Activated T-helper 1 cell treated with anti-CD3 and anti-CD28 coated beads, Interleukin-2, amount 50 U/mL, for 16 hours (primary cell): ENCODE measurements at places on chromosomes 11 and 22.

DNA sequence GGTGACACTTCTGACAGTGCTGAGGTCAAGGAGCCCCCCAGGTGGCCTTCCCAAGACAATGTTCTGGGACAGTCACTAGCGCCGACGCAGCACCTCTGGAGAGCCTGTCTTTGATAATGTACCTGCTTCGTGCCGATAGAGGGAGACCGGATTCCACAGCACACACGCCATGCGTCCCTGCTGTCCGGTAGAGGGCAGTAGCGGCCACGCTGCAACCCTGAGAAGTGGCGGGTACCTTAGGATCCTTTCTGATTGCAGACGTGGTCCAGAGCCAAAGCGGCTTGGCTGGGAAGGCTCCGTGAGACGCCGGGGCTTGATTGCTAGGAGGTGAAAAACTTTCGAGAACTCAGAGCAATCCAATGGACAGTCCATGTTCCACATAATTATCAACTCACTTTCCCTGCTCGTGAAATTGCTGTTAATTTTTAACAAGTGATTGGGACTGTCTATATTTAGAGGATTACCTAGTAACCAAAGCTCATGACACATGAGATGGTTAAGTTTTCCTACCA is 11.4 kb upstream of the BARX2 start:
- peak; percentile 53 for DNase-seq

DNA sequence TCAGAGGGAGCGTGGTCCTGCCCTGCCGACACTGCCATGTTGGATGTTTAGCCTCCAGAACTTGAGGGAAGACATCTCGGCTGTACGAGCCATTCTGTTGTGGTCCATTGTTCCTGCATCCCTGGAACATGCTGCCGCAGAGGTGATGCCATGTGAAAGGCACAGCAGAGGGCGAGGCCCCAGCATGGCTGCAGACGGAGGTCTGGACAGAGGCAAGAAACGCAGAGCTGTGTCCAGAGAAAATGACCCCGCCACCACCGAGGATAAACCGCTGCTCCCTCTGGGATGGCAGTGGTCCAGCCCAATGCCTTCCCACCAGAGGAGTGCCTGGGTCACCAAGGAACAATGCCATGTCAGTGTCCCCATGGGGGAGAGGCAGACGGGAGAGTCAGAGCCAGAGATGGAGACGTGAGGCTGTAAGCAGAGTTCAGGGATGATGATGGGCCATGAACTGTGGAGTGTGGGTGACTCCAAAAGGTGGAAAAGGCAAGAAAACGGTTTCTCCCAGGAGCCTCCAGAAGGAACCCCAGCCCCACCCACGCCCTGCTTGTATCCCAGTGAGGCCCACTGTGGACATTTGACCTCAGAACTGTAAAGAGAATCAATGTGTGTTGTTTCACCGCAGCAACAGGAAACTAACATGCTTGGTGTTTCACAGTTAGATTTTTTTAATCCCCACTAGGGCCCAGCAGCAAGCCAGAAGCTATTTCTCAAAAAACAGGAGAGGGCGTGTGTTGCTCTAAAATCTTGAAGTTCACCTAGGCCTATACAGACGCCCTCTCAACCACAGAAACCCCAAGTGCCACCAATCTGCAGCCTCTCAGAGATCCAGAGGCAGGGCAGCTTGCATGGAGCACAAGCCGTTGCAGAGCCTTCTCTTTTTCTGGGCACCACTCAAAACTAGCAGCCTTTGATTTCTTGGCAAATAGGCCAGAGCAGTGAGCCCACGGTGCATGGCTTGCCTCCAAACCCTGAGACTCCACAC is 1422.9 kb downstream of the TBC1D22A start:
- no peak for DNase-seq

- DNase-seq = no peak
Observed at GRCh38 chr11:98137437-98137836, 883.3 kb upstream of the CNTN5 start.

- peak; percentile 3 for DNase-seq
Observed at GRCh38 chr11:27183672-27184457, 143.2 kb downstream of the BBOX1 start.

GRCh38 chr11:66892911-66893310 is 36.0 kb downstream of the LRFN4 start:
- DNase-seq = no peak

GRCh38 chr22:20384171-20384570 is 9.8 kb upstream of the ZNF74 start:
- no peak for DNase-seq

GRCh38 chr11:116189408-116190170 is 583.2 kb downstream of the BUD13 start:
- DNase-seq = no peak

GRCh38 chr11:1050581-1051355 is 14.2 kb upstream of the MUC6 start:
- DNase-seq = peak; percentile 56

GRCh38 chr11:20110908-20111669 is 49.2 kb downstream of the DBX1 start:
- no peak for DNase-seq

- DNase-seq = no peak
Observed at GRCh38 chr11:111601636-111601978, 642 bp upstream of the SIK2 start.

DNA sequence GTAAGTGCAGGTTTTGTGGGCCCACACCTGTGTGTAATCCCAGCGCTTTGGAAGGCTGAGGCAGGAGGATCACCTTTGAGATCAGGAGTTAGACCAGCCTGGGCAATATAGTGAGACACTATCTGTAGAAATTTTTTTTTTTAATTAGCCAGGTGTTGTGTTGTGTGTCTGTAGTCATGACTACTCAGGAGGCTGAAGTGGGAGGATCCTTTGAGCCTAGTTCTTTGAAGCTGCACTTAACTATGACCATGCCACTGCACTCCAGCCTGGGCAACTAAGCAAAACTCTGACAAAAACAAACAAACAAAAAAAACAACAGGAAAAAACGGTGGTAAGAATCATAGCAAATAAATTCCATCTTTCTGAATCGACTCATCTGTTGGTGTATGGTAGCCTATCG is 268.6 kb upstream of the PDGFD start:
- no peak for DNase-seq

- no peak for DNase-seq
Observed at GRCh38 chr11:35107861-35108260, 31.1 kb upstream of the CD44 start.

GRCh38 chr11:79226126-79226525 is 214.7 kb downstream of the TENM4 start:
- DNase-seq = no peak

DNA sequence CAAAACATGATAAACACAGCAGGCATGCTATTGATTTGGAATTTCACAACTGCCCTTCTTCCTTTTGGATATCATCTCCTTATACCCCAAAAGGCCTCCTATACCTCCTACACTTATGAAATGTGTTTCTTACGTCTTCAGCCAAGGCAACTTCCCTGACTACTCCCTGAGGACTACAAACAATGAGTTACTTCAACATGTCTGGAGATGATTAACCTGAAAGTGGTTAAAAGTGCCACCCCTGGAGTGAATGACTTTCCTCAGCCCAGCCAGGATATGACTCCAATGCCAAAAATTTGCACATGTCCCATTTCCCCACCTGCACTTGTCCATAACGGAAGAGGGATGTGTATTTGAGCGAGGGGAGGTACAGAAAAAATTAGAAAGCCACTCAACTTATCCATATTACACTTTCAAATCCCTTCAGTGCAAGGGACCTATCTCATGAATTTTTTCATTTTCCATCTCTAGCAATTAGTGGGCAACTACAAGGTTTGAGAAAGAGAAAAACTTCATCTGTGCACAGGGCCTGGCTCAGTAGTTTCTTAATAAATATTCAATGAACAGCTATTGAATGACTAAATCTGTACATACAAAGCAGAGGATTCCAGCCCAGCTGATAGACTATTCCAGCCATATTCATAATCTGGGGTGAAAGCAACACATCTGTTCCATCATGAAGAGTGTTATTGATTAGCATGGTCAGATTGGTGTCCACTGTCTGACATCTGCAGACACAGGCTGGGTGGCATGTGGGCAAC is 36.8 kb downstream of the KIRREL3 start:
- no peak for DNase-seq
